ELF-1 (cell line): ENCODE measurements at places on chromosomes 3 and 15.

DNA sequence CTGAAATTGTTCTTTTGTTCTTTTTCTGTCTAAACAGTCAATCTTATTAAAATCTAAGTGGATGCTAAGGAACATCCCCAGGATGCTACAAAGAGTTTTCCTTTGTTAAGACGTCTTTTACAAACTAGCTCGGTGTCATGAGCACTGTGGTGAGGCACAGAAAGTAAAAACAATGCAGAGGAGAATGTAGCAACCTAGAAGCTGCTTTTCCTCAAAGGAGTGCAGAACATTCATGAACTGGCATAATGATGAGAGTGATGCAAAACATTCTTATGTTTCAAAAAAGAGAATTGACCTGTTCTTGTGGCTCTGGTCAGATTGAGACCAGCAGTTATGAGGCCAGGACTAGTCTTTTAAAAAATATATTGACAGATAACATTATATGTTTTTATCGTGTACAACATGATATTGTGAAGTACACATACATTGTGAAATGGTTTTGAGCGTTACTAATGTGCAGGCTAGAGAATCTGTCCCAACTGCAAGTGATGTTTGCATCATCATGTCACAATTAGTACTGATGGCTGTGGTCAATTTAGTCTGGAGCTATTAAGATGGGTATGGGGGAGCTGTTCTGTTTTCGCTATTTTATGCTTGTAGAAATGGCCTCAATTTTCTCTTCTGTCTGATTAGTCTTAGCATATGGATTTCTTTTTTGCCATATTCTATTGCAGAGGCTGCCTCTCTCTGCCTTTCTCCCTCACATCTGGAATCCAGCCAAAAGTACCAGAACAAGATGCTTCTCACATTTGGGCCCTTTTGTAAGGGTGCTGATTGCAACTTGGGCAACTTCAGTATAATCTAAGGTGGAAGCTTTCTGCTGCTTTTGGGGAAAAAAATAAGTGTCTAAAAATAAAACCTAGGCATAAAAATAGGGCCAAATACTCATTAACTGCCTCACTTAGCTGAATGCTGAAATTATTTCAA, 50.2 kb downstream of the HHLA2 start:
- DNase-seq: no peak

DNA sequence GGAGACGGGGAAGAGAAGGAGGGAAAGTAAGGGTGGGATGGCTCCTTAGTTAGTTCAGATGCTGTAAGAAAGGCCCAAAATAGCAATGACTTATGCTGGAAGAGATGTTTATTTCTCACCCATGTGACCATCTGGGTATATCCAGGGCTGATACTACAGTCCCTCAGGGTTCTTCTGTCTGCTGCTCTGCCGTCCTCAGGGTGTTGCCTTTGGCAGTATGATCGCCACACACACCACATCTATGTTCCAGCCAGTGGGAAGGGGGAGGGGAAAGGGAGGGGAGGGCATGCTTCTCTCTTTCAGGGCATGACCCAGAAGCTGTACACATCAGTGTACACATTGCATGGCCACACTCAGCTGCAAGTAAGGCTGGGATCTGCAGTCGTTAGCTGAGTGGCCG, 10.2 kb downstream of the CD276 start:
- no peak for DNase-seq

DNA sequence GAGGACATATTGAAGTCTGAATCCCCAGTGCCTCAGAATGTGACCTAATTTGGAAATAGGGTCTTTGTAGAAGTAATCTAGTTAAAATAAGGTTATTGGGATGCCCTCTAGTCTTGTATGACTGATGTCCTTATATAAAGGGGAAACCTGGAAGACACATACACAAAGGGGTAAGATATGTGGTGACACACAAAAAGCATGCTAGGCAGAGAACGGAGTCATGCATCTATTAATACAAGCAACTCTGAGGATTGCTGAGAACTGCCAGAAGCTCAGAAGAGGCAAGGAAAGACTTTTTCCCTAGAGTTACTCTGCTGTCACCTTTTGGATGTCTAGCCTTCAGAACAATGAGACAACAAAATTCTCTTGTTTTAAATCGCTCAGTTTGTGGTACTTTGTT, 58.1 kb upstream of the TMEM108 start:
- no peak for DNase-seq

GRCh38 chr15:38090223-38090622, 155.8 kb downstream of the TMCO5A start:
- DNase-seq: no peak

- no peak for DNase-seq
These were observed 20.9 kb upstream of the LARS2 start for GRCh38 chr3:45367453-45367871.

- no peak for DNase-seq
These were observed 151.0 kb downstream of the OXSM start for GRCh38 chr3:25940935-25941334.

GRCh38 chr3:71421820-71422566, 161.5 kb downstream of the FOXP1 start:
- no peak for DNase-seq

DNA sequence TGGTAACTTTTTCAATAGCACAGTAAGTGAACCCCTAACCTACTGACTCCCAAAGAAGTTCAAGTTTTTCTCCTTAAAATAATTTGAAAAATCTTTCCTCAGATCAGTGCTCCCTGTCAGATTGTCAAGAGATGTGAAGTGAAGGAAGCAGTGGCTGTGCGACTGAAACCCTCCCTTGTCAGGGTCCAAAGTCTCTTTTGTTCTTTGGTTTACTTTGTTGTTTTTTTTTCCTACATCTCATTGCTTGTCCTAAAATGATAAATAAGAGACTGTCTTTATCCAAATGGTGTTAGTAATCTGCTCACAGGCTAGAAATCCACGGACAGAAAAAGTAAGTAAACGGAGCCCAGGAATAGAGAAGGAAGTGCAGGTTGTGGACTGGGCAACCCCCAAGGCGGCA, 976 bp upstream of the DPPA4 start:
- DNase-seq: no peak

DNA sequence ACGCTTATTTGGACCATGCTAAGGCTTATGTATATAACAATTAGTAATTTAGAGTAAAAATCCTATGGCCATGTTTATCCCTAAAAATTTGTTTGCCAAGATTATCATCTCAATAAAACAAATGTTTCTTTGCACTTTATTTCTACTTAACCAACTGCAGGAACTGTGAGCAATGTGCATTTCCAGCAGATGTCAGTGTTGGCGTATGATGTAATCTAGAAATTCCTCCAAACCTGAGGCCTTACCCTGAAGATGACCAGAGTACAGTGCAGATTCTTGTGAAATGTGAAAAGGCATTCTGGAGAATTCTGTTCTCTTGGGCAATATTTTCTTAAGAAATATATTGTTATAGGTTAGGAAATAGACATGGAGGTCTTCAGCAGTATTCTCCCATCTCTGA, 205.9 kb downstream of the MBNL1 start:
- DNase-seq: peak; percentile 8

DNA sequence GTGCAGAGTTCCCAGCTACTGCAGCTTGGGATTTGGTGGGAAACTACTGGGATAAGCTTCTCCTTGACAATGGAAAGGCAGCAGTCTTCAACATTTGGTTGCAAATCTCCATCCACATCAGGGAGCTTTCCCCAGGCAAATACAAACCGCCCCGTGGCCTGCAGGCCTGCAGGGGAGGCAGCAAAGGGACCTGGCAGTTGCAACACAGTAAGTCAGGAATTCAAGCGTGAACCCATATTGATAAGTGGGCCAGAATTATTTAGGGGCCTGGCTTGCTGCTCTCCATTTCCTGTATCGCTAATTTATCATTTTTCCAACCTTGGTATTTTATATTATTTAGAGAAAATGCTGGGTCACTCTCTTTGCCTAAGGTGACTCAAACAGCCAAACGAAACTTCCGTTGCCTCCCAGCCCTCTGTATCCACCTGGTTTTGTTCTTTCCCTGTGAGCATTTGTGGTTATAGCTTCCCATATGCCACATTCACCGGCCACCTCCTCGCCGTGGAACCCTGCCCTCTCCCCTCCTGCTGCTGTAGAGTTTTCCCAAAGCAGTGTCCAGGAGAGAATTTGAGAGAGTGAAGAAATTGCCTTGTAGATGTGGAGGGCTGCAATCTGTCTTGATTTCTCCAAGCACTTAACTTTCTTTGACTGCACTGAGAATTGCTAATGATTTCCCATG, 34.8 kb downstream of the B3GALNT1 start:
- peak; percentile 5 for DNase-seq

- no peak for DNase-seq
These were observed 14.5 kb downstream of the TERB2 start for GRCh38 chr15:44971036-44971435.

GRCh38 chr3:12886736-12887135, 45.4 kb upstream of the RPL32 start:
- DNase-seq: no peak

GRCh38 chr3:130786306-130786705, 39.7 kb upstream of the PIK3R4 start:
- DNase-seq: no peak

DNA sequence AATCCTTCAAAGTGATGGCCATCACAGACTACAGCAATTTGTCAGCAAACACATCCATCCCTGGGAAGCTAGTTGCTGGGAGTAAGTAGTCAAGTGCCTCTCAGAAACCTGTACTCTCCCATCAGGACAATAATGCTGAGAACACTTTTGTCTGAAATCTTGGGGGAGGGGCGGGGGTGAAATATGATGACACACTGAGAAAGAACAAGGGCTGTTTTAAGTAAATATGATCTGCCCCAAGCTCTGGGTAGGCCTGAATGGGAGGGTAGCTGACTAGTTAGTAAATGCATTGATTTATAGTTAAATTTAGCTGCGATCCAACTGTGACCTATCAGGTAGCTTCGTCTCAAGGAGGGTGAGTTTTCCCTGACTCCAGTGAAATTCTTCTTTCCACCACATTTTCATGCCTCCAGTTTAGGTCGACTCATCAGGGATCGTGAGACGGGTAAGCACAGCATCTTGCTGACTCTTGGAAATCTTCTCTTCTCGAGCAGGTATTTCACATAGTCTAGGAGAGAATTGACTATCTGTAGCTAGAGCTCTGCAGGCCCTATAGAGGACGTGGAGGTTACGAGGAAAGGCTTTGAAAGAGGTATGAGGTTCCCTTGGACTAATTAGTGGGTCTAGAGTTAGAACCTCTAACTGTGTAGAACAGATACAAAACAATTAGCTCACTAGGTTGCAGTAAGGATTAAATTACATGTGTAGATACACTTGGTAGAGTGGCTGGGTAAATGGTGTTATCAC, 213.4 kb upstream of the SLC2A2 start:
- no peak for DNase-seq

- no peak for DNase-seq
These were observed 202.8 kb upstream of the UBE2E2 start for GRCh38 chr3:23000371-23000770.

DNA sequence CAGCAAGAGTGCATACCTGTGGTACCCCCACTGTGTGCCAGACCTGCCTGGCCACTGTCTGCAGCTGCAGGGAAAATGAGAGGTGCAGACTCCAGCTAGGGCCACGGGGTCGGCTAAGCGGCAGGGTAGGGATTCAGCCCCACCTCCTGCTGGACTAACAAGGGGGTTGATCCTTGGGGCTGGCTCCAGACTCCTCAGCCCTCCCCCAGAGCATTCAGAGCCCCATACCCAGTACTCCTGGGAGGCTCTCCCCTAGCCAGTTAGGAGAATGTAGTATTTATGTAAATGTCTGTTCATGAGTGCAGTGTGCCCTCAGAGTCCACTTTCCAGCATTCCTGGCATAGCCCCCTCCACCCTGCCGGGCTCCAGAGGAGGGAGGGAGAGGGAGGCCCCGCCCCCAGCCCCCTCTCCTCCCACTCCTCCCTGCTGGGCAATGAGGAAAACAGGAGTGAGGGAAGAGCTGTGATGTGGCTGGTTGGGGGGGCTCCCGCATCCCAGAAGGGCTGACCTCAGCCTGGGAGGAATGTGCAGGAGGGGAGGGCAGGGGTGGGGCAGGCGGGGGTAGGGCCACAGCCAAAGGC, 4.5 kb upstream of the SEMA3B start:
- peak; percentile 97 for DNase-seq

DNA sequence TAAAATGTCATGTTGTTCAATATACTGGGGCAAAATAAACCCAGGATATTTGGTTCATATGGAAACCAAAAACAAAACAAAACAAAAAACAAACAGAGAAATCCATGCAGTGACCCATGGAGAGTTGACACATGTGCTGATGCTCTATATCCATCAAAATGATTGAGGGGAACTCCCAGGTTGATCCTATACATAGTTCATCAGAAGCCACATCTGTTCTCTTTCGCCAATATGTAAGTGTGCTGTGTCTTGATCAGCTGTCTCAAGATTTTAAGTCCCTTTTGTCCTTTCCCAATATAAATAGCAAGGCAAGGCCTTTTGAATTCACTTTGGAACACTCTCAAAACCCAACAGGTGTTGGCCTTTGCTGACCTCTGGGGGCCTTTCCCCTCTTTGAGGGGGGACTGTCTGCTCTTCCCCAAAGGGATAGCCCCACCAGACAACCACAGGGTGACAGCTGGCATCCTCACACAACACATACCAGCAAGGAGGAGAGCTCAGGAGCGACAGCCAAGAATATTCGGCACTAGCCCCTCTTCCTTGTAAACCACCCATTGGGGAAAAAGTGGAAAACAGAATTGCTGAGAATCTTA, 209.4 kb upstream of the CD96 start:
- no peak for DNase-seq

DNA sequence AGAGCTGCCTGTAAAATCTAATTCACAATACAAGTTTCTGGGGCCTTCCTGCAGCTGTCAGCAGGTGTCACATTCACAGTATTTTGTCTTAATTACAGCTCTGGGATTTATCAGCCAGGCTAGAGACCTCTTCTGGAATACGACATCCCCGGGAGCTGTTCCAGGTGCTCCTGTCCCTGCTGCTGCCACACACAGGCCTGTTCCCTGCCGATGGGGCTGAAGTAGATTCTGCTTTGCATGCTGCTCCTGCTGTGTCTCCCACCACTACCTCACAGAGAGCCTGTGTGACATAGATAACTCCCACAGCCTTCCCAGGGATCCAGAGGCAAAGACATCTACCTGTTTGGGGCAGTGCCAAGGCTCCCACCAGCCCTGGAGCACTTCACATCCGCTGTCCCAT, 20.4 kb downstream of the COLQ start:
- DNase-seq: peak; percentile 37

GRCh38 chr15:89998141-89998661, 2.9 kb upstream of the ZNF710 start:
- peak; percentile 38 for DNase-seq

GRCh38 chr3:100352296-100353231, 18.0 kb downstream of the NIT2 start:
- DNase-seq: no peak

GRCh38 chr3:13420831-13421765, 976 bp upstream of the NUP210 start:
- DNase-seq: no peak

DNA sequence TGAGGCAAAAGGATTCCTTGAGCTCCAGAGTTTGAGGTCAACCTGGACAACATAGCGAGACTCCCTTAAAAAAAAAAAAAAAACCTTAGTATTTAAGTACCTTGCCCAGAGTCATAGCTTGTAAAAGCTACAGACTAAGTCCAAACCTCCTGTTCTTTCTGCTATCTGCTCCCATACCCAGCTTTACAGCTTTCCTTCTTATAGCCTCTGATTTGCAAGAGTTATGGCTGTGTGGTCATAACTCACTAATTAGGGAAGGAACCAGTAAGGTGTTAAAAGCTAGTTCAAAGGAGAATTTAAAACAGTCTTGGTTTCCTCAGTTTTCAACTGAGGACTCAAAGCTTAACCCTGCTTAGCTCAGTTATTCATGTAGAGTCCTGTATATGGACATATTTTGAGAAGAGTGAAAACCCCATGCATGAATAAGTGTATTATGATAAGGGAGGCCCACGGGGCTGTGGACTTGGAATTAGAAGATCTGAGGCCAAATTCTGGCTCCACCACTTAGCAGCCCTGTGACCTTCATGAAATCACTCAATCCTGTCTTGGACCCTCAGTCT, 135.5 kb upstream of the SMAD3 start:
- DNase-seq: no peak

- DNase-seq: no peak
These were observed 73.0 kb downstream of the FOXP1 start for GRCh38 chr3:71510510-71510909.
